ENCODE measurements at places on chromosomes 12 and 14.

DNA sequence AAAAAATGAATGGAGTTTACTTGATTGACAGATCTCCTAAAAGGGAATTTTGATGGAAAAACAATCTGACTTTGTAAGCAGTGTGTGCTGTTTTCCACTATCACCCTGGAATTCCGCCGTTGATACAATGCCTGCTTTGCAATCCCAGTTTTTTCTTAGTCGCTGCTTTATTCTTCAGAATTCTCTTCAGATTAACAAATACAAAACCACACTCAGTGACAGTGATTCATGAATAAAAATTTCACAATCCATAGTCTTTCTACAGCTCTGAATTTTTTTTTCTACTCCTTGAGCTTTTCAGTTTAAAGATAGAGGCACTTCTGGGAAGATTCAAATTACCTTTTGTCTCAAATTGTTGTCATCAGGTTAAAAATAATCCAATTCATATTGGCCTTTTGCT is 44.6 kb upstream of the KITLG start:
- DNase-seq, result no peak

DNA sequence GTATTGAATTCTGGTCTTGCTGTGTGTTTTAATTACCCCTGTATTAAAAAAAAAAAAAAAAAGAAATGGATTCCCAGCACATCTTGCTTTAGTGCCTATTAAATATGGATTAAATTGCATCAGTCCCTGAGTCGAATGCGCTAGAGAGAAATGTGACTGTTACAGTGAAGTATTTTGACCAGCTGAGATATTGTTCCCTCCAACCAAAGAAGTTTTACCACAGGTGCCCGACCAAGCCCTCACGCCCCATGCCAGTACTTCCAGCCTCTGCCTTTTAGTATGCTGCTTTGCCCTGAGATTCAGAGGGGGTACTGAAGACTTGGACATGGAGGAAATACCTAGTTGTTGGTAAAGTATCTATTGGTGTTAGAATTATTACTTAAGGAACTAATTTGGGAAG is 159.7 kb downstream of the TTLL5 start:
- DNase-seq, result no peak

DNA sequence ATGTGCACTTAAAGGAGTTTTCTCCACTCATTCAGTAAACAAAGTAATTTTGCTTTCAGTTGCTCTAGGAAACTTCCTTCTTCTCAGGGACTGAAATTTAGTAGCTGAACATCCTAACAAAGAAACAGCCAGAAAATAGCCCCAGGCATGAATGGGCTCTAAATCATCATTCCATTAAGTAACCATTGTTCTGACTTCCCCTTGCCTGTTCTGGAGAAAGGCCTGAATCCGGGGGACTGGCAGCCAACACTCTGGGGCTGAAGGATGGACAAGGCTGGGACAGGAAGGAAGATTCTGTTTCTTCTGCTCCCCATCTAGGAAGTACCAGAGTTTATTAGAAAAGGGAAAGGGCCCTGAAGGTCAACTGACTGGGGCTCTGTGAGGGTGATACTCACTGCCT is 104.5 kb downstream of the ESRRB start:
- no peak for DNase-seq

- DNase-seq, result no peak
Observed at GRCh38 chr14:66403183-66403582, 83.0 kb upstream of the CCDC196 start.

DNA sequence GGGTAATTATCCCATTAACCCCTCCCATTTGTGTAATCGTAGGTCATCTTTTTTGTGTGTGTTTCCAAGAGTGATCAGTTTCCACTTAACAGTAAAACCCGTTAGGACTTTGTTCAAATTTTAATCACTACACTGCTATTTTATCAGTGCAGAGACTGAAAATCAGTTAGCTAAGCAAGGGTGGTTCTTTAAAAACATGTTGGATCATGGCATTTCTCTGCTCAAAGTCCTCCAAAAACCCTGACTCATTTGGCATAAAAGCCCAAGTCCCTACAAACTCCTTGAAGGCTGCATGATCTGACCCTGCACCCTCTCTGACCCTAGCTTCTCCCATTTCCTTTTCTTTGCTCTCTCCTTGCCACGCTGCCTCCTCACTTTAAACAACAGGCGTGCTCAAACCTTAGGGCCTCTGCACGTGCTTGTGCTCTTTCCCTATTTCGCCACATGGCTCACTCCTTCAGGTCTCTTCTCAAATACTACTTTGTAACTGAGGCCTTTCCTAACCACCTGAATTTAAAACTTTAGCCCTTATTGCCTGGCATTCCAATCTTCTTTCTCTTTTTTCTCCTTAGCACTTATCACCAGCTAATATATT is 13.2 kb upstream of the OVCH1 start:
- DNase-seq, result no peak

GRCh38 chr12:52496590-52497071 is 3.6 kb upstream of the KRT6A start:
- no peak for DNase-seq

DNA sequence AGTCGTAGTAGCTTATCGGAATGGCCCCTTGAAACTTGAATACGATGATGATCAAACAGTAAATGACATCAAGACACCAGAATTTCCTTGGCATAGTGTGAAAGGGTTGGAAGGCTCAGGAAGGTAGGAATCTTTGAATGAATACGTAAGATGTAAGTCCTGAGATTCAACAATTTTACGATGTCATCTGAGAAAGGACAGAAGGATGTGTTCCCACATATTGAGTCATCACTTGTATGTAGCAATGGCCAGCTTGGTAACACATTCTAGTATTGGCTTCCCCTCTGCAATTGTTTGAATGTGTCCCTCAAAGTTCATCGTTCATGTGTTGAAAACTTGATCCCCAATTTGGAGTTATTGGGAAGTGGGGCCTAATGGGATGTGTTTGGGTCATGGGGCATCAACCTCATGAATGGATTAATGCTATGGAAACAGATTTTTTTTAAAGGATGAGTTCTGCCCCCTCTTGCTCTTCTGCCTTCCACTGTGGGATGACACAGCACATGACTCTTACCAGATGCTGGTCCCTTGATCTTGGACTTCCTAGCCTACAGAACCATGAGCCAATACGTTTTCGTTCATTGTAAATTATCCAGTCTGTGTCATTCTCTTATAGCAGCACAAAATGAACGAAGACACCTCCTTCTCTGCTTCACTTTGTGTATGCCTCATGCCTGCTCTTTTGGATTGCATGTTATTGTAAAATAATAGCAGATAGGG is 284.6 kb downstream of the BCAT1 start:
- no peak for DNase-seq

DNA sequence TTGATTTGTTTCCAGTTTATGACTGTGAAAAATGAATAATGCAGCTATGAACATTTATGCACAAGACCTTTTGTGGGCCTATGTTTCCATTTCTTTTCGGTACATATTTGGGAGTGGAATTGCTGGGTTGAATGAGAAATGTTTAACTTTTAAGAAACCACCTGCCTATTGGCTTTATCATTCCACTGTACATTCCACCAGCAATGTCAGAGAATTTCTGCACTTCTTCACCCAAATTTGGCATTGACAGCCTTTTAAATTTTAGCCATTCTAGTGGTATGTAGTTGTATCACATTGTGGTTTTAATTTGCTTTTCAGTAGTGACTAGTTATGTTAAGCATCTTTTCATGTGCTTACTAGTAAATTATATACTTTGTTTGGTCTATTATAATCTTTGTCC is 317.0 kb upstream of the TMTC1 start:
- DNase-seq, result no peak

DNA sequence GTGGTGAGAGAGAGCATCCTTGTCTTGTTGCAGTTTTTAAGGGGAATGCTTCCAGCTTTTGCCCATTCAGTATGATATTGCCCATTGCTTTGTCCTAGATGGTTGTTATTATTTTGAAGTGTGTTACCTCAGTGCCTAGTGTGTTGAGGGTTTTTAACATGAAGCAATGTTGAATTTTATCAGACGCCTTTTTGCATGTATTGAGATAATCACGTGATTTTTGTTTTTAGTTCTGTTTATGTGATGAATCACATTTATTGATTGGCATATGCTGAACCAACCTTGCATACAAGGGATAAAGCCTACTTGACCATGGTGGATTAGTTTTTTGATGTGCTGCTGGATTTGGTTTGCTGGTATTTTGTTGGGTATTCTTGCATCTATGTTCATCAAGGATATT is 302.3 kb upstream of the G2E3 start:
- no peak for DNase-seq
